ENCODE measurements at places on chromosomes 1 and 21. TPM values are rescaled to one million over a fixed set of nuclear protein-coding genes. Genes with fewer than 3 reads are reported as not detected.

Gene LAX1
- not detected for total RNA-seq

Gene ARTN
- not detected for total RNA-seq

Gene PBXIP1
- 171 TPM for total RNA-seq

Gene PLA2G2D
- total RNA-seq = not detected

Gene KRTAP13-2
- total RNA-seq = not detected

Gene RNU1-2
- under 0.01 TPM for total RNA-seq

Gene IGSF3
- total RNA-seq = 1.2 TPM

Gene CFAP141
- total RNA-seq = not detected

DNA sequence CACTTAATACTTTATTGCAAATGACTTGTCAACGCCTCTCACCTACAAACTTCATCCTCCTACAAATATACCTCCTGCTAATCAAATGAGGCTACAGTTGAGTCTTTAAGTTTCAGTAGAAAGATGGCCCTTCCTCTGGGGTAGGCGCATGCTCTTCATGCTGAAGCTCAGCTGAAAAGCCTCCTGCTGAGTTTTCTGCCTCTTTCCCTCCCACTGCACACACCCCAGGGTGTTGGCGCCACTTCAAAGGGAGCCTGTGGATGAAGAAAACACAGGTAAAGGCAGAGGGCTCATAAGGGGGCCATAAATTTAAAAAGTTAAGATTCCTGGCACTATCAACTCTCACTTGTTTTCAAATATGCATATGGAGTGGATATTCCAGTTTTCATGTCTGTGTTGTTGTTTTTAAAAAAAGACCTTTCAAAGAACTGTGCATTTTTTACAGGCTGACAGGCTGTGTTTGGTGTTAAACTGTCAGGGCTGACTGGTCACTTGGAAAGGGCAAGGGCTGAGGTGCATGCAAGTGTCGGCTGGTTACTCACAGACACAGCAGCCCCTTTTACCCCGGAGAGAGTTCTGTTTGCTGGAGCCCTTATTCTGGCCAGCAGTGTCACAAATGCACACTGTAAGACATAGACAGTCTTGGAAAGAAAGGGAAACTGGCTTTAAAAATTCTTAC, 42.9 kb upstream of the LGALS8 start:
- no peak for DNase-seq

DNA sequence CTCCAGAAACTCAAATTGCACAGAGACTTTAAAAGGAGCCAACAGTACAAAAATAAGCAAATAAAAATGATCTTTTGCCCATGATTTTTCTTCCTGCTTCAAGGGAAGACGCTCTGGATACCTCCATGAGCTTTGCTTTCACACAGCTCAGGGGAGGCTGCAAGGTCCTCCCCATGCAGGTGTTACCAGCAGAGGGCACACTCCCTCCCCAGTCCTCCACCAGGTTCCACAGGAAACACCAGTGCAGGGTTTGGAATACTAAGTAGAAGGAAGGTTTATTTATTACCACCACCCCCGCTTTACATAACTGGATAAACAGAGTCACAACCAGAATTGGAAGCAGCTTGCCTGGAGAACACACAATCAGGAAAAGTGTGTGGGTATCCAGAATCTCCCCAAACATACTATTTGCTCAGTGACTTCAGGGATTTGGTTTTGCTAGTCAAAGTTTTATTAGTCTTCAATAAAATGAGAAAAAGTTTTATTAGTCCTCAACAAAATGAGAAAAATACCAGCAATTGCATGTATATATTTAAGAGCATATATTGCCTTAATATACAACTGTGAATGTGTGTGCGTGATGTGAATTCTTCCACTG, 37.3 kb downstream of the HSD3B1 start:
- DNase-seq = no peak

- no peak for DNase-seq
Observed at GRCh38 chr1:214164173-214164572, 116.8 kb upstream of the SMYD2 start.

GRCh38 chr1:154176337-154176736, 15.6 kb downstream of the TPM3 start:
- DNase-seq = no peak

GRCh38 chr1:91502672-91503184, 2.1 kb downstream of the CDC7 start:
- no peak for DNase-seq

DNA sequence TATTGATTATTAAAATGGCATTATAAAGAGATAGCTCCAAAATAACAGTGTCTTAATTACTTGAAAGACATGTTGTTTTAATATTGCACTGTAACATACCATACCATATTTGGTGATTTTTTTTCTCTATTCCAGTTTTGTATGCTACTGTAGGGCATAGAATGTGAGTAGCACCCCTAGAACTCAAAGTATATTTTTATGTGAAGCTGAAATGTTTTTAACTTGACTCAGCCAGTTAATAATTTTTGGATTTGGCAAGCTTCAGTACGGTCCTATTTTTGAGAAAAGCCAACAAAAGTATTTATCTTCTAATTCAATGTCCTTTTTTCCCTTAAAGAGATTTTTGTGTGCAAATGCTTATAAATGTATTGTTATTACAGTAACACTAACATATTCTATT, 593.8 kb downstream of the USP25 start:
- DNase-seq = no peak

DNA sequence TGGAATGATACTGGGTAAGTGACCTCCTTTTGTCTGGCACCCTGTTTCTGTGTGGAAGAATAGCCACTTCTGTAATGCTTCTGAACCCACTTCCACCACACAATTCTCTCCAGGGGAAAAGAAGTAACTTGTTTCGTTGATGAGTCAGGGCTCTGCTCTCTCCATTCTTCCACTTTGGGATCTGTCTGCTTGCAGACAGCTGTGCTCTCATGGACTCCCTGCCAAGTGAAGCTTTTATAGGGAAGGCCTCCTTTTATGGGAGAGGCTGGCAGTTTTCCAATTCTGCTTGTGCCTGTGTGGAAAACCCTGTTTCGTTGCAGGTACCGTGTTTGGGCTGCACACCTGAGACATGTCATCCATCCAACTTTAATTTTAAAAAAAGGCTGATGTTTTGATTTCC, 130.7 kb downstream of the GIPC2 start:
- DNase-seq = no peak

DNA sequence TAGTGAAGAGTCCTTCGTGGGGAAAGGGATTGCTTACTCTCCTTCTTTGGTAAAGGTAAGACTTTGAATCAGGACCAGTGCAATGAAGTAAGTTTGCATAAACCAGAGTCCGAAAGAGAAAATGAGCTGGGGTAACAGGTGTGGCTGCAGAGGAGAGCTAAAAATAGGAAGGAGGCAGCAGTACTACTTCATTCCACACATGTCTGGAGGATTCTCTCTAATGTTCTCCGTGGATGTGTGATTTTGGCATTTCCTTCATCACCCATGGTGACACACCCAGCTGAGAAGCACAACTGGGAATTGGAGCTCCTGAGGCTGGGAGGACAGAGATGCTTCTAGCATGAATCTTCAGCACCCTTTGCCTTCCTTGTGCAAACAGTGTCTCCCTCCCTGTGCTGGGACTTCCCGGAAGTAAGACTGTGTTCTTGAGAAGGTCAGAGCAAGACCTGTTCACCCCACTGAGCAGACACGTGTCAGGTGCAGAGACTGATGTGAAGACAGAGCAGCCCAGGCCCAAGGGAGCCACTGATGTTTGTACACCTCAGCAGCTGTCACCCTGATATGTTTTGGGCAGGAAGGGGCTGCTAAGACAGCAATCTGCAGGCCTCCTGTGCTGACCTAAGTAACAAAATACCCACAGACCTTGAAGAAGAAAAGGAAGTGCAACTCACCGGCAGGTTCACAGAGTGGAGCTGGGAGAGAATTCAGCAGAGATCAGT, 13.3 kb downstream of the FCRL1 start:
- DNase-seq = no peak

DNA sequence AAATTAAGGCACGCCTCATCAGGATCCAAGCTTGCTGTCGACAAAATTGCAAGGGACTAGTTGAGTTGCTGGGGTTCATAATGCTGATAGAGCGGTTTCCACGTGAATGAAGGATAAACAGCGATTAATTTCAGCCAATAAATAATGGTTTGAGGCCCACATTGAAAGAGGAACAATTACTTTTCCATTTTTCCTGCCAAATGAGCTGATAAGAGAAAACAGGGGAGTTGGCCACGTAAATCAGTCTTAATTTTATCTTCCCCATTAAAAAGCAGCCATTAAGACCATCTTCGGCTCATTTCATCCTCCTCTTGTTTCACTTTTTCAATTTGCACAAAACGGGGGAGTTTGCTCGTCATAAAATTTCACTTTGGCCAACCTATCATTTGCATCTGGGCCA, 235.5 kb upstream of the RRP15 start:
- no peak for DNase-seq

DNA sequence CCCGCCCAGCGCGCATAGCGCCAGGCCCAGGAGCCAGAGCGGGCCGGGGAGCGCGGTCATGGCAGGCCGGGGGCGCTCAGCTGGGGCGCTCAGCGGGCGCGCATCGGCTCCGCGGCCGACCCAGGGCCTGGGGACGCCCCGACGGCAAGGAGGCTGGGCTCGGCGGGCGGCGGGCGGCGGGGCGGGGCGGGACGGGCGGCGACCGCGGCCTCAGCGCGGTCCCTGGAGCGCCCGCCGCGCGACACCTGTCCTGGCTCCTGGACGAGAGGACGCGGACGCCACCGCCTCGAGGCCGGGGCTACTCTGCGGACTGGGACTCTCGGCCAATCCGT, 273 bp downstream of the BMP8B start:
- DNase-seq = no peak

- DNase-seq = no peak
Observed at GRCh38 chr1:168672278-168672677, 56.7 kb downstream of the DPT start.

DNA sequence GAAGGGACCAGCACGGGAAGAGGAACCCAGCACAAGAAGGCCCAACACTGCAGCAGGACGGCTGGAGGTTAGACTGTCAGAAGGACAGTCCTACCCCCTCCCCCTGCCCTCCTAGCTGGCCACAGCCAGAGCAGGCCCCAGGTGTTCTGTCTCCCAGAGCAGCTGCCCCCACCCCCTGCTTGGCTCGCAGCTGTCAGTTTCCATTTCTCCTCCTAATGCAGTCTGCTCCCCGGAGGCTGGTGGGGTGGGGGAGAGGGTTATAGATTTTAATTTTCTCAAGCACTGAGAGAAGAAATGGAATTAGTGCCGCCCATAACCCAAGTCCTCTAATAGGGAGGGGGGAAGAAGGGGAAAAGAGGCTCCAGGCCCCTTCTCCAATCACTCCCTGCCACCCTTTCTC, 13.0 kb upstream of the PEAR1 start:
- no peak for DNase-seq

DNA sequence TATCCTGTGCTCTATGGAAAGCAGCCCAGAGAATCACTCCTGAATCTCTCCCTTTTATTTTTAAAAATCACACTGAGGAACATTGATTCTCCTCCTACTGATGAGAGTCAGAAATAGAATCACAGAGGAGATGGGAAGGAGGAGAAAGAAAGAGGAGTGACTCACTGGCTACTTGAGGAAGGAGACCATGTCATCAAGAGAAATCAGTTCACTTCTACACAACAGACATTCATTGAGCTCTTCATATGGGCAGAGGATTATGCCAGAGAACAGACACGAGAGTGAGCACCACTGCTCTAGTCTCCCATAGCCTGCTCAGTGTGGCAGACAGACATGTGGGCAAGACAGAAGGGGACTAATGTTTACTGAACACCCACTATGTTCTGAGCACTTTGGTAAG, 44.2 kb downstream of the RAB3B start:
- DNase-seq = no peak

DNA sequence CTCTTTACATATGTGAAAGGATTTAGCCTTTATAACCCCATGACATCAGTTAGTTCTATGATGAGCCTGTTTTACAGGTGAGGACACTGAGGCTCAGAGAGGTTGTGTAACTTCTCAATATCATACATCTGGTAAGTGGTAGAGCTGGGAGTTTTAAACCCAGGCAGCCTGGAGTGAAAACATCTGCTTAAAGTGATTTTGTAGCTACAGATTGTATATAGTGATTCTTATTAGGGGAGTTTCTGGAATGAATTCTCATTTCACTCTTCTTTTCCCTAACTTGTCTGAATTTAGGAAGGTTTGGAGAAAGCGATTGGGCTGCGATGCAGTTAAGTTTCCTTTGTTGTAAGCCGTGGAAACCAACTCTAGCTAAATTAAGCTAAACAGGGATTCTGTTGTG, 175.6 kb downstream of the CAMTA1 start:
- no peak for DNase-seq

DNA sequence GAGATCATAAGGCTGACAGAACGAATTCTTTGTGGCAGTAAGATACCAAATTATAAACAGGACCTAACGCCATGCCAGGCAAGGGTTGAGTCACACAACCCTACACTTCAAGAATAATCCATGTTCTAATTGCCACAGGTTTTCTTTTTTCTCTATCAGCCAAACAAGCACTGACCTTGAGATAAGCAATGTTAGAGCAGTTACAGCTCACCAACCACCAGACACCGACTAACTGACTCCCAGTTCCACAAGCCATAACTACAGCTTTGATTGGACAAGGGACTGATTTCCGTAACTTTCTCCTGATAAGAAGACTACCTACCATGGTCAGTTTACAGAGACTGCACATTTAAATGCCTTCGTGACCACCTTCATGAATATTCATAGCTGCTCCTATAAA, 149.6 kb downstream of the PTPRU start:
- no peak for DNase-seq

DNA sequence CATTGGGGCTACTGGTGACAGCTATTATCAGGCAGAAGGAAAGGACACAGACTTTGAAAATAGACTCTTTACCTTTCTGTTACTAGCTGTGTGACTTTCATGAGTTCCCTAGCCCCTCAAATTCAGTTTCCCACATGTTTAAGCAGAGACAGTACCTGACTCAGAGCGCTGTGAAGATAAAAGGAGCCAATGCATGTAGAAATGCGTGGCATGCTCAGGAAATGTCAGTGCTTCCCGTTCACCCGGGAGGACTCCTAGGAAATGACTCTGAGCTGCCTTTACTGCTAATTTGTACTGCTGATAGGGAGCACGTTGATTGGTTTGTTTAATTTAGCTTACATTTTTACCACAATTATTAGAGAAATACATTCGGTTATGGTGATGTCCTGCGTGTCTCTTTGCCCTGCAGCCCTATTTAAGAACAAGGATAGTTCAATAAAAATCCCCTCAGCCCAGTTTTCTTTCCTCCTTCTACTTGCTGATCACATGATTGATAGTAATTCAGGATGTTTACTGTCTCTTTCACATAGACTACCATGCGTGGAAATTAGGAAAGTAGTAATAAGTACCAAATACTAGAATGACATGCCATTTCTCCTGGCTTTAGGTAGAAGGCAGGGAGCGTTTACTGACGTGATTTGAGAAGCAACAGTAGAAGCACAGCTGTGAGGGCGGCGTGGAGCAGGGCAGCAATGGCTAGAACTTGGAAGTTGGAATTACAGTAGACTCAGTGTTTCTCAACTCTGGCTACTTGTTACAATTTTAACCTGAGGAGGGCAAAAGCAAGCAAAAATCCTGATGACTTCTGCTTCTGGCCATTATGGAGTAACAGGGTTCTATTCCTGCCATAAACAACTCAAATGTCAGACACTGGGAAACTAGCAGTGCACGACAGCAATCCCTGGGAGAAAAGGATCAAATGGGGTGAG, 15.9 kb downstream of the PDIK1L start:
- peak; percentile 31 for DNase-seq

Measured in gastrocnemius medialis (tissue), 4 donors.